ENCODE measurements at places on chromosomes 6 and 20.

DNA sequence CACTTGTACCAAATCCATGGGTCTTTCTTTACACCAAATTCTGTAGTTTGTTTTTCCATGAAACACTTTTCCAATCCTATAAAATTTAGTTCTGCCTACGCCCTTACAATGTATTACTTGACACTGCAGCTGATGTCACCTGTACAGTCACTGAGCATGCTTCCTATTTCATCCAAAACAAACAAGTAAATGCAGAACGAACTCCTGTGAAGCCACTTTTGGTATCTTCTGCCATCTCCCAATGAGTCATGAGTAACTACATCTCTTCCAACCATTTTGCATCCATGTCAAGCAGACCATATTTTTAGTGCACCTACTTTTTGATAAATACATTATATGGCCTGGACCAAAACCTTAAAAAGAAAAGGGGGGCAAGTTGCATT lies 42.4 kb downstream of the HDDC2 start:
- DNase-seq, result no peak

- DNase-seq, result no peak
Measured at GRCh38 chr6:114998492-114998891, 655.7 kb upstream of the HS3ST5 start.

DNA sequence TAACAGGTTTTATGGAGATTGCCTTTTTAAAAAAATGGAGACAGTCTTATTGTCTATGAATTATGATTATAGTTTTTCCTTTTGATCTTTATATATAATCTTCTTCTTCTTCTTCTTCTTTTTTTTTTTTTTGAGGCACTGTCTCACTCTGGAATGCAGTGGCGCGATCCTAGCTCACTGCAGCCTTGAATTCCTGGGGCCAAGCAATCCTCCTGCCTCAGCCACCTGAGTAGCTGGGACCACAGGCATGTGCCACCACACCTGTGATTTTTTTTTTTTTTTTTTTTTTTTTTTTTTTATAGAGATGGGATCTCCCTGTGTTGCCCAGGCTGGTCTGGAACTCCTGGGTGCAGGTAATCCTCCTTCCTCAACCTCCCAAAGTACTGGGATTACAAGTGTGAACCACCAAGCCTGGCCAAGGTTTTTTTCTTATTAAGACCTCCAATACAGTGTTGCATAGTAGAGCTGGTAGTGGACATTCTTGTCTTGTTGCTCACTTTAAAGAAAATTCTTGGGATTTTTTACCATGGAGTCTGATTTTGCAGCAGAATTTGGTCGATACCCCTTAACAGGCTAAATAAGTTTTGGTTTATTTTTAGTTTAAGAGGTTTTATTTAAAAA lies 46.5 kb downstream of the STK4 start:
- no peak for DNase-seq

GRCh38 chr6:42368181-42368580 lies 83.5 kb downstream of the TRERF1 start:
- DNase-seq, result no peak

GRCh38 chr20:47031004-47031403 lies 136.4 kb downstream of the EYA2 start:
- no peak for DNase-seq

- no peak for DNase-seq
Measured at GRCh38 chr20:7399114-7399513, 541.1 kb downstream of the HAO1 start.

GRCh38 chr6:4059115-4059777 lies 19.7 kb downstream of the FAM217A start:
- DNase-seq, result no peak

- DNase-seq, result no peak
Measured at GRCh38 chr6:119128252-119128912, 49.9 kb upstream of the FAM184A start.

GRCh38 chr20:15476186-15476585 lies 1097.1 kb downstream of the KIF16B start:
- no peak for DNase-seq

Data from NCI-H2081 (cell line).